ENCODE measurements at places on chromosomes 5 and 9.
A peak's percentile ranks its signal among the peaks of the same experiment; 100 is the strongest.

- no peak for DNase-seq
These were observed 20.6 kb downstream of the DYNC2I2 start for GRCh38 chr9:128636024-128636390.

DNA sequence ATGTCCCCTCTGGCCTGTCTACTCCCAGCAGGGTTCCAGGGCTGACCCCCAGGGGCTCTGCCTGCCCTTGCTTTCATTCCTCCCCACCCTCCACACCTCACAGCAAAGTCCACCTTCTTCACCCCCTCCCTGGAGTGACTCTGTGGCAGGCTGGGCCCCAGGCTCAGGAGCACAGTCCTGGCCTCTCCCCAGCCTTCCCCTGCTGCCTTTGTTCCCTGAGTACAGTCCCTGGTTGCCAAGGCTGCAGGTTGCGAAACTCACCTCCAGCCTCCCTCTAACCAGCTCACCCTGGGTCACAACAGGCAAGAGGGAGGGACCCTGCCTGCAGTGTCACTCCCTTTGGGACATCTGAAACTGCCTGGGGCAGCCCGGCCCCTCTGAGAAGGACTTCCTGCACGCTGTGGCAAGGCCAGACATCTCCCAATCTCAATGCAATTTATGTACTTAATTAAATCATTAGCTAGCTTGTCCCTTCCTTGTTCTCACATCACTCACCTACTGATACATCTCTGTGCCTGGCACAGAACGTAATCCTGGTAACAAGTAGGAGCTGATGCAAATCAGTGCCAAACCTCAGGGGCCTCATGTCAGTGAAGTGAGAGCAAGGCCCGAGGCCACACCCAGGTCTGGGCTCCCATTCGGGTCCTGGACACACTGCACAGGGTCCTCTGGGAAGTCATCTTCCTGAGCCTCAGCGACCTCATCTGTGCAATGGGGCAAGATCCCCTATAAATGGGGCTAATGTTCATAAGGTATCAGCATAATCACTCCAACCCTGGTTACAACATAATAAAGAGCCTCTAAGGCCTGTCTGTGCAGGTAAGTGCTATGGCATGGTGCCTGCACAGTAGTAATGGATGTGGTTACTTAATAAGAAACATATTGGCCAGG is 27.3 kb upstream of the TRIM14 start:
- DNase-seq, result no peak

GRCh38 chr9:99606296-99606695 is 215.4 kb upstream of the NR4A3 start:
- DNase-seq, result no peak

DNA sequence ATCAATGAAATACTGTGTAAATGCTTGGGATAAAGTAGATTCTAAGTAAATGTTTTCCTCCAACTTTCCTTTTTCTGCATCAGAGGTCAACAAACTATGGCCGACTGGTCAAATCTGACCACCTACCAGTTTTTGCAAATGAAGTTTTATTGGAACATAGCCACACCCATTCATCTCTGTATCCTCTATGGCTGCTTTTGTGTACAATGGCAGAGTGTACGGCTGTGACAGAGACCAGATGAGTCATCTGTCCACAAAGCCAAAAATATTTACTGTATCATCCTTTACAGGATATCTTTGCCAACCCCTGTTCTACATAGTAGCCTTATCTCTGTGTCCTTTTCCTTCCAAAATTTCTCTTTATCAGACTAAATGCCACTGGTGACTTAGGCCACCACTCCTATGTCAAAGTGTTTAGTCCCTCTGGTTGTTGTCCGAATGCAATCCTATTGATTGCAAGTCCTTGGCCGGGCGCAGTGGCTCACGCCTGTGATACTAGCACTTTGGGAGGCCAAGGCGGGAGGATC is 218.4 kb upstream of the KLF4 start:
- DNase-seq, result no peak

- peak; percentile 65 for DNase-seq
These were observed 132.4 kb upstream of the EPB41L4A start for GRCh38 chr5:112551419-112552032.

DNA sequence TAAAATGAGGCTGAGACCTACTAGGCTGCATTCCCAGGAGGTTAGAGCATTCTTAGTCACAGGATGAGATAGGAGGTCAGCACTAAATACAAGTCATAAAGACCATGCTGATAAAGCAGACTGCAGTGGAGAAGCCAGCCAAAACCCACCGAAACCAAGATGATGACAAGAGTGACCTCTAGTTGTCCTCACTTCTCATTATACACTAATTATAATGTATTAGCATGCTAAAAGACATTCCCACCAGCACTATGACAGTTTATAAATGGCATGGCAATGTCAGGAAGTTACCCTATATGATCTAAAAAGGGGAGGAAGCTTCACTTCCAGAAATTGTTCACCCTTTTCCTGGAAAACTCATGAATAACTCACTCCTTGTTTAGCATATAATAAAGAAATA is 88.6 kb downstream of the PLPPR1 start:
- DNase-seq, result no peak

DNA sequence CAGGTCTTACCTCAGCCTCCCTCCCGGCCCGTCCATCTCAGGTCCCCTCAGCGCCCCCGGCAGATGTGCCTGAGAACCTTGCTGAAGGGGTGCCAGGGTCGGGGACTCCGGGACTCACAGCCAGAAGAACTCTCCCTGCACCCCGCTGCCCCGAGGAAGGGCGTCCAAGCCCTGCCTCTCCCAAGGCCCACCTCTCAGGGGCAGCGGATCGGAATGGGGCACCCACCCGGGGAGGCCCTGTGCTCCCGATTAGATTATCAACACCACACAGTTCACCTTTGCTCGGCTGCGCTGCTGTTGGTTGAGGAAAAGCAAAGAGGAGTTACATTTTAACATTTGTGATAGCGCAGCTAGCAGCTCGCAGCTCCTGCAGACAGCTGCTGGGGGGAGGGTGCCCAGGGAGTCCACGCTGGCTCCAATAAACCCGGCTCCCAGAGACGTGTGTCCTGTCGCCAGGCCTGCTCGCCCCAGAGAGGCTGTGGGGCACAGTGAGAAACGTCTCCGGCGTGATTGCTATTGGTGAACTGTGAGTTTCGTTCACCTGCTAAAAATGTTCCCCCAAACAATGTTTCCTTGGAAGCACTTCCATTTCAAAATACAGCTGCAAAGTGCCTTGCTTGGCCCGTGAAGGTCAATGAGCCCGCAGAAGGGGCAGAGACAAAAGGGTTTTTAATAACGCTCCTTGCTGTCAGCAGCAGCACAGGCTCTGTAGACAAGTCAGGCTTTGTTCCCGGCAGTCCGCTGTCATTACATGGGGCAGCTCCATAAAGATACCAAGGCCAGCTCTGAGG is 18.6 kb upstream of the SLC6A19 start:
- DNase-seq, result no peak

DNA sequence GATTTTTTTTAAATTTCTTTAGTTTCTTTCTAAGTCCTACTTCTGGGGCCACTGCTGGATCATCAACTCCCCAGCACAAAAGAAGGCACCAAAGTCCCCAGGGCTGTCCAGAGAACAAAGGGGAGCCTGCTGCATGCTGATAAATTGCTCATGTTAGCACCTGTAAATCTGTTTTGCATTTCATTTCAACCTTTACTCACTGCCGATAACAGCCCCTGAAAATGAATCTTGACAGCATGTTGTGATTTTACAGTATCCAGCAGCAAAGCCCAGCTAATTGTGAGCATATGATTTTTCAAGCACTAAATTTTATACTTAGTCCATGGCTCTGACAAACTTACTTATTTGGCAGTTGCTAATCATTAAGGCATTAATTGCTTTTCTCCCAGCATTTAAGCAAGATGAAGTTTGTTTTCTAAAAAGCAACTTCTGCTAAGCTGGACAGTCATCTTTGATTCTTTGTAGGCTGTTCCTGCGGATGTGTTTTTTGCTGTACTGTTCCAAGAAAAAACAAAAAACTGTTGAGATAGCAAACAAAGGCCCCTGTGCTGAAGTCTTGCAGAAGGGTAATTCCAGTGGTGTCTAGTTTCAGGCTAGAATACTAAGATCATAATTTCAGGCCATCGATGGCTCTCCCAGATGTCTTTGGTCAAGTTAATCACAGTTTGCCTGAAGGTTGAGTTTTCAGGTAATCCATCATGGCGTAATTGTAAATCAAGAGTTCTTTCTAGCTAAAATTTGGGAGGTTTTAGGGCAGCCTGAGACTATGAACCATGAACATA is 73.1 kb upstream of the GAS1 start:
- DNase-seq, result no peak

DNA sequence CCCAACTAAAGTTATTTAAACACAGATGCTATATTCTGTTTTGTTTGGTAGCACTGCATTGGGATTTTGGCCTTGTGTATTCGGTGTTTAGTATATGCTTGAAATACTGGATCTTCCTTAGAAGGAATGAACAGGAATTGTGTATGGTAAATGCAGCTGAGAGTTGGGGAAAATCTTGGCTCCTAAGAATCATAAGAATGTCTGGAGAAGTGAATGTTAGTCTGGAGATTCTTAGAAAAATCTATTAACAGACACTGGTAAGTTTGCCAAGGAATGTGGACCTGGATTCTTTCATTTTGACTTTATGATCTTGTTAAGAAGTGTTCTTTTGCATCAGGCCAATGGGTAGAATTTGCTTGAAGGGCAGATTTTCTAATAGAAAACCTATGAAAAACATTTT is 38.9 kb downstream of the SNX30 start:
- no peak for DNase-seq

- no peak for DNase-seq
These were observed 42.1 kb upstream of the CTNNA1 start for GRCh38 chr5:138711087-138711486.

DNA sequence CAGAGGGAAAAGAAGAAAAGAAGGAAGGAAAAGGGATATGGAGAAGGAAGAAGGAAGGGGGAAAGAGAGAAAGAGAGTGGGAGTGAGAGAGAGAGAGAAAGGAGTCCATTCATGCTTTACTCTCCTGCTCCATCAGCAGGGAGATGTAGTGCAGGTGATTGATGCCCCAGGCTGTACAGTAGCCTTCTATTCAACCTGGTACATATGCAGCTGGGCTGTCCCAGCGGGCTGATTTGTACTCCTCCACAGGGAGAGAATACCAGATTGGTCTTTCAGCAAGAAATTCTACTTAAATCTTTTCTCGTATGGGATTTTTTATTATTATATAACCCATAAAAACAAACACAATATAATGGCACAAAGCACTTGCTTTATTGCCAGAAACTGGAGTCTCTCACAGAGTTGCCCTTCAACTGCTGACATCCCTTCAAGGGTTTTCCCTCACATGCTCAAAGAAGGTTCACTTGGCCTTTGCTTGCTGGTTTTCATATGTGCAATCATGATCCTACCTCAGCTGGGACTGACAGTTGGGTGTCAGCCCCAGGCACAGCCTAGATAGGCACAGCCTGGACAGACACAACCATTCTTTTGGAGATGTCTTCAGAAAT is 380.1 kb upstream of the RIOK2 start:
- DNase-seq, result no peak

GRCh38 chr5:24487368-24488229 is 157.2 kb downstream of the CDH10 start:
- no peak for DNase-seq

- DNase-seq, result no peak
These were observed 39.7 kb downstream of the ZDHHC21 start for GRCh38 chr9:14653511-14653910.

DNA sequence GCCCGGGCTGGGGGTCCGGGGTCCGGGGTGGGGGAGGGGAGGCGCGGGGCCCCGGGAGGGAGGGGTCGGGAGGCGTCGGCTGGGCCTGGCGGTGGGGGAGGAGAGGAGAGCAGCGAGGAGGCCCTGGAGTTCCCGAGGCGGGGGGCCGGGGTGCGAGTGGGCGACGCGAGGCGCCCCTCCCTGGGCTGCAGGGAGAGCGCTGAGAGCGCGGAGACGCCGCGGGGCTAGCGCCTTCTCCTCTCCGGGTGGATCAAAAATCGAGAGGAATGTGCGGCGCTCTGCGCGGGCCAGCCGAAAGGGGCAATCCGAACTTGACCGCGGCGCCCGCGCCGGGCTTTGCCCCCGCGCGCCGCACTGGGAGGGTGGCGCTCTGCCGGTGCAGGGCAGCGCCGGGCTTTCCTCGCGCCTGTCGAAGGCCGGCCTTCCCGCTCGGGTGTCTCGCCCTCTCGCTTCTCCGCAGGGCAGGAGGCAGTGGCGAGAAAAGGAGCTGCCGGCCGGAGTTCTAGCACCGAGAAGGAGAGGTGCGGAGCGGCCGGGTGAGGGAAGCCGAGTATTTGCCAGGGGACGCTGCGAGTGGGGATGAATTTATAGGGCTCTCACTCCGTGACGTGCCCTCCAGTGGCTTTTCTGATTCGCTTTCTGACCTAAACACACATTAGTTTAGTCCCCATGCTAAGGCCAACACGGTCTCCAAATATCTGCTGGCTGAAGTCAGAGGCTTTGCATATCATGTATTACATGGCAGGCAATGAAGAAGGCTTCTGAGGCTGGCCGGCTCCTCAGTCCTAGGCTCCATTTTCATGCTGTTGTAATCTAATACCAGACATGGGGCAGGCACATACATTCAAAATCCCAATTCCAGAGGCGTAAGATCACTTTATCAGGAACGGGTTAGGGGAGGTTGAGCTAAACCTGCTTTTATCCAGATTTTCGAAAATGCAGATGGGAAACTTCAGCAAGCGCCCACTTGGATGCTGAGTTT is 503 bp upstream of the GDNF start:
- no peak for DNase-seq

- peak; percentile 45 for DNase-seq
These were observed 269.4 kb downstream of the CWC27 start for GRCh38 chr5:65037831-65038815.

All from CD4-positive, alpha-beta T cell treated with Interleukin-21 for 1 hour (primary cell).